ENCODE measurements at places on chromosomes 6 and 20.
A peak's percentile ranks its signal among the peaks of the same experiment; 100 is the strongest.

- peak; percentile 20 for DNase-seq
Measured at GRCh38 chr6:113732384-113732966, 124.7 kb upstream of the MARCKS start.

GRCh38 chr6:150269130-150269856 lies 99.5 kb upstream of the IYD start:
- DNase-seq: no peak

GRCh38 chr6:81487489-81487888 lies 265.0 kb downstream of the TENT5A start:
- DNase-seq: no peak

GRCh38 chr6:111486475-111486874 lies 3.5 kb upstream of the REV3L start:
- no peak for DNase-seq

GRCh38 chr20:7248281-7249201 lies 481.1 kb downstream of the BMP2 start:
- DNase-seq: no peak

DNA sequence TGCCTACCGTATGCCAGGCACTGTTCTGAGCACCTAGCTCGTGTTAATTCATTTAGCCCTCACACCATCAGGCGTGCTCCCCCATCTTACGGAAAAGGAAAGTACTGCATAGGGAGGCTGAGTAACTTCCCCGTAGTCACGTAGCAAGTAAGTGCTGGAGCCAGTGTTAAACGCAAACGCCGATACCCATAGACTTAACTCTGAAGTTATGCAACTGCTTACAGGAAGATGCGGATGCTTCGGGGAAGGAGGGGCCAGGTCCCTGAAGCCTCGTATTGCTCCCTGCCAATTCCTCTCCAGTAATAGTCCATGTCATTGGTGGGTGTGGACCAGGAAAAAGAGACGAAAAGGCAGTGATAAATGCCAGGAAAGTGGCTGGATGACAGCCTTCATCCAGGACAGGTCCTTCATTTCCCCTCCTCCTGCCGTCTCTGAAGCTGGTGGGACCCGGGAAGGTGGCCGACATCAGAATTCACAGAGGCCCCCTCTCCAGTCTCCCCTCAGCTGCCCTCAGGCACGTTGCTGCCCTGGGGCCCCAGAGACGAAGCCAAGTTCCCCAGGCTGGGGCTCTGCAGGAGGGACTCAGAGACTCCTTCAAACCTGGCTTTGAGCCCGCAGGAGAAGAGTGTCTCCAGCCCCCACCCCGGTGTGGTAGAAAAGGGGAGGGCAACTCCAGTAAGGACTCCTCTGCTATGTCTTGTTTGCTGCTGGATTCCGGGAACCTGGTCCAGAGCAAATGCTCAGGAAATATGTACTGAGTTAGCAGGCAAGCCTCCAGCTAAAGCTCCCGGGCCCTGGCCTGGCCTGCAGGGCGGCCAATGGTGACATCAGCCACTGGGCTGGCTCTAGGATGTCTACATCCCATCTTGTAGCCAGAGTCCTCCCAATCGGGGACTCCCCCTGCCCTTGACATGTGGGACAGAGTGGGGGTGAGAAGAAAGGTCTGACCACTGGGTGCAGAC lies 37.8 kb downstream of the RAB44 start:
- DNase-seq: no peak

- DNase-seq: no peak
Measured at GRCh38 chr20:19875376-19876221, 117.5 kb downstream of the RIN2 start.

- DNase-seq: no peak
Measured at GRCh38 chr20:50735813-50736212, 4.4 kb downstream of the PARD6B start.

DNA sequence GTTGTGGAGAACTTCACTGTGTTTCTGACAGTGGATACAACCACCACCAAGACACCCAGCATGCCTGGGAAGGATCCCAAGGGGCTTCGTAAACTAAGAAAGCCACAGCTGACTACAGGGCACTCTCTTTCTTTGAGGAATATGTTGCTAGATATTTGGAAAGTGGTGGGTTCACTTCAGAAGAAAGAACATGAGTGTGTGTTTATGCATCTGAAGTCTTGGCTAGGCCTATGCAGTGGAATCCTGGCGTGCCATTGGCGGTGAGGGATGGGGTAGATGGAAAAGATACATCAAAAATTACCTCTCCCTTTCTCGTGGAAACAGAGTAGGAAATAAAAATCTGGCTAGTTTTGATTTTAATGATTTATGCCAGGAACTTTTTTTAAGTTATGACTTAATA lies 187.7 kb downstream of the PDE7B start:
- no peak for DNase-seq

GRCh38 chr20:33915726-33916331 lies 77.9 kb upstream of the RALY start:
- DNase-seq: no peak

GRCh38 chr6:150741633-150742200 lies 123.8 kb upstream of the MTHFD1L start:
- no peak for DNase-seq

GRCh38 chr6:159594750-159595117 lies 98.3 kb downstream of the SOD2 start:
- no peak for DNase-seq

GRCh38 chr20:10971096-10971495 lies 297.3 kb upstream of the JAG1 start:
- no peak for DNase-seq
